Caki2 (cell line): ENCODE measurements at places on chromosomes 6 and 20. TPM values are rescaled to one million over a fixed set of nuclear protein-coding genes. Genes with fewer than 3 reads are reported as not detected.

DNA sequence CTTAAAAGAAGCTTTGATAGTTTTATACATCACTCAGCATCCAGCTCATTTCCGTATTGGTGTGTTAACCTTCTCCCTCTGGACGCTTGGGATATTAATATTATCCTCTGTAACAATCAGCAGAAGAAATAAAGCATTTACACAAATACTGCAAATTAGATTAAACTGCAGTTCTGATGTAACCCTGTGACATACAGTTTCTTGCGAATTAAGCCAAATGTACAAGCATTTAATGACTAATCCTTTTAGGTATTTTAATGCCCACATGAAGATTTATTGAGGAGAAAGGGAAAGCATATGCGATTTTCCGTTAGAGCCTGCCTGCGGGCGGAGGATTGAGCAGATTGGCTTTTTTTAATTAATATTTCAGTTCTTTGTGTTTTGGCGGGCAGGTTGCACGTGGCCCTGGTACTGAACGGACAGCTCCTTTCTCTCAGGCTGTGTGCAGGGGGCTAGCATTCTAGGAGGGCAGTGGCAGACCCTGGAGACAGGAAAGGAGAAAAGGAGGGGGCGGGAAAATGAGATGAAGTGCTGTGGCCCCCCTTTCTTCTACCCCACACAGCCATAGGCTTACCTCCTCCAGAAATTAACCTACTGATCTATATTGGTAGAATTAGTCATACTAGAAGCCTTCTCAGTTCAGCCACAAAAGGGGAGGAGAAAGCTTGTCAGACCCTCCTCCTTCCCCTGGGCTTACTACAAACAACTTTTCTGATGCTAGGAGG lies 14.1 kb upstream of the TFAP2D start:
- no peak for DNase-seq

- DNase-seq, result no peak
Observed at GRCh38 chr6:111339294-111339693, 143.7 kb downstream of the REV3L start.

DNA sequence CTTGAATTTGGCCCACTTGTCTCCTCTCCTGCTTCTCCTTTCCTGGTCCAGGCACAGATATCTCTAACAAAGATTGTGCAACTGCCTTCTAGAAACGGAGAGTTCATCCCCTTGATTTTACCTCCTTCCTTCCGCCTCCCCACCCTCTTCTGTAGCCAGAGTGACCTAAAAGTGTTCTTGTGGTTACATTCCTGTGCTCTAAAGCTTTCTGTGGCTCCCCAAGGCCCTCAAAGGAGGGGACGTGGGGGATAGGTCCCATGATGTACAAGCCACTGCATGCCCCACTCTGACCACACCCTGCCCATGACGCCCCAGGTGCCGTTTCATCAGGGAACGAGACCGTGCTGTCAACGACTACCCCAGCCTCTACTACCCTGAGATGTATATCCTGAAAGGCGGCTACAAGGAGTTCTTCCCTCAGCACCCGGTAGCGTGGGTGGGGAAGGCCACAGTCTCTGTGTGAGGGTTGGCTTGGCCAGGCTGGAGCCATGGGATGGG lies 8.2 kb downstream of the CDC25B start:
- DNase-seq, result no peak

Gene SNRPB2
- 122 and 125 TPM in 2 replicates for total RNA-seq

GRCh38 chr20:18928626-18929025 lies 115.0 kb downstream of the SCP2D1 start:
- DNase-seq, result no peak

GRCh38 chr6:43222418-43223059 lies 6.7 kb downstream of the DNPH1 start:
- no peak for DNase-seq

Gene EDN3
- not detected in 2 replicates for total RNA-seq

GRCh38 chr20:46014517-46015396 lies 6.0 kb downstream of the MMP9 start:
- no peak for DNase-seq

- DNase-seq, result no peak
Observed at GRCh38 chr6:131636880-131637792, at the start of gene ENPP3. ENPP3 (plus strand) TSS chr6:131637302; CDS start chr6:131637385, 83 bp downstream.

- DNase-seq, result no peak
Observed at GRCh38 chr6:44629636-44630035, 242.1 kb downstream of the CDC5L start.

GRCh38 chr6:135265278-135265677 lies 84.2 kb downstream of the MYB start:
- DNase-seq, result no peak

Gene MROH8
- 0.51 and 1.0 TPM in 2 replicates for total RNA-seq

GRCh38 chr6:72894091-72894490 lies 272.2 kb downstream of the KCNQ5 start:
- DNase-seq, result no peak

- no peak for DNase-seq
Observed at GRCh38 chr6:166168616-166169548, 1.2 kb upstream of the TBXT start.

- no peak for DNase-seq
Observed at GRCh38 chr6:57262901-57263694, 41.0 kb upstream of the RAB23 start.

Gene MEI4
- total RNA-seq, result not detected in 2 replicates

DNA sequence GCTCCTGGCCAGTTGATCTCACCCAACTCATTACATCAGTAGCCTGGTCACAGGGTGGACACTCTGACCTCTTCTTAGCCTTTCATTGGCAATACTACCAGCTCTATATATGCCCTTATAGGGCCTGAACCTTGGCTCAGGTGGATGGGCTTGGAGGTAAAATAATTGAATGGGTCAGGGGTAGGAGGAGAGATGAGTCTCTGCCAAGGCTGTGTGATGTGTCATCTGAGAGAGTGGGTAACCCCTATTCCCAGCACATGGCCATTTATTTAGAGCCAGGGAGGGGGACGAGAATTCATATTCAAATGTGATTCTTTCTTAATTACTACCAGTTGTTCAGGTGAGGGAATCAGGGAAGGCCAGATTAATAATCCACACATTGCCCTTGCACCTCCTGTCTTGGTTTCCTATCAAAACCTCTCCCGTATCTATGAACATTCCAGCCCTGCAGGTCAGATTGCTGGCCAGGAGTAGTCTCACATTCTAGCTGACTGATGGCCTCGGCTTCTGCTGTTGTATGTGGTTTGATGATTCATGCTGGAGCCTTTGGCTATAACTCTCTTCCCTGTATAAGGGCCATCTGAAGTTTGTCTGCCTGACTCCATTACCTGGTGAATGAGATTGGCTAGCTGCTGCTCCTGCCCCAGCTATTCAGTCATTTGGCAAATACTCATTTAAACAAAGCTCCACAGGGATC lies 13.4 kb downstream of the C20orf173 start:
- peak; percentile 74 for DNase-seq

DNA sequence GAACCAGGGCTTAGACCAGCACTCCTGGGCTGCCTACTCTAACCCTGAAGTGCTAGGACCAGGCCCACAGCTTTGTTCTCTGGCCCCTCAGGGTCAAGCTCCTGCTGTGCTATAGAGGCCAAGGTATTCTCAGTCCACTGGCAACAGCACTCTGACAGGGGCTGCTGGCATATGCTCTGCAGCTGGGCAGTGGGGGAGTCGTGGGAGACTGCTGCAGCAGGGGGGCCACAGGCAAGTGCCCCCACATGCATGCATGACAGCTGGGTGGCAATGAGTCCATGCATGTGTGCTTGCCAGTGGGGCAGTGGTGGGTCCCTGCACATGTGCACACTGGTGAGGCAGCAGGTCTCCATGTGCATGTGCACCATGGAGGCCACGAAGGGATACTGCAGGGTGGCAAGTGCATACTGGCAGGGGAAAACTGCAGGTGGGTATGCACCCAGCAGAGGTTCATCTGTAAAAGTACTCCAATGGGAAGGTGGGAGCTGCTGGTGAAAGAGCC lies 364.9 kb upstream of the IRAK1BP1 start:
- DNase-seq, result no peak

Gene SOX4
- 77.4 and 81.8 TPM in 2 replicates for total RNA-seq

- DNase-seq, result no peak
Observed at GRCh38 chr6:130969791-130970491, 93.1 kb downstream of the EPB41L2 start.

- DNase-seq, result no peak
Observed at GRCh38 chr6:35388772-35389352, 46.5 kb downstream of the PPARD start.

DNA sequence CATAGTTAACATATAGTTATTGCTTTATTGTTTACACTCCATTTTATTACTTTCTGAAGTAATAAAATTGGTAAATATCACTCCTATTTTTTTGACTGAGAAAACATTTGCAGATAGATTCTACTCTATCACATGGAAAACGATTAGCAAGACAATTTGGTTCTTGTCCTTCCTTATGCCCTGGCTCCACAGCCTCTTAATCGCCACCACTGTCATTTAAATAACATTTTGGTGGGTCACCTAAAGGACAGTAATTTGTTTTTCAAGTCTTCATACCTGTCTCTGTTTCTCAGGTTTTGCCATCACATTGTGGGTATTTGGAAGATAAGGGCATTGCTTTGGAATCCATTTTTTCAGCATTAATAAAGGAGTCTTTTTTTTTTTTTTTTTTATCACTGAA lies 521.5 kb upstream of the IRAK1BP1 start:
- no peak for DNase-seq

- no peak for DNase-seq
Observed at GRCh38 chr20:62134735-62135231, 8.4 kb downstream of the PSMA7 start.
